ENCODE measurements at places on chromosomes 5 and 9.
A peak's percentile ranks its signal among the peaks of the same experiment; 100 is the strongest.

DNA sequence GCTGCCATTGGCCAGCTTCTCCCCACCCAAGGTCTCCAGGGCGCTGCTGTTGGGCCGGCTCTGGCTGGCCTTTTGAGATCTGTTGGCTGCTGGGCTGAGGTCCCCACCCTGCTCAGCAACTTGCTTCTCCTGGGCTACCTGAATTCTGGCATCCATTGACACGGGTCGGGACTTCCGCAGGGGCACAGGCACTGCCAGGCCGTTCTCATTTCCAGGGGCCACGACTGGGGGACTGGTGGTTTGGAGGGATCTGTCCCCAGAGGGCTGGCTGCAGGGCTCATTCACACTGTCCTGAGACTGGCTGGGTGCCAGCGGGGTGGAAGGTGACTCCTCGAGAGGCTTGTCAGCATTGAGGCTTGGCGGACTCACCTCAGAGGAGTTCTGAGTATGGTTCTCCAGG lies 87.1 kb upstream of the FBXW11 start:
- DNase-seq, result no peak

DNA sequence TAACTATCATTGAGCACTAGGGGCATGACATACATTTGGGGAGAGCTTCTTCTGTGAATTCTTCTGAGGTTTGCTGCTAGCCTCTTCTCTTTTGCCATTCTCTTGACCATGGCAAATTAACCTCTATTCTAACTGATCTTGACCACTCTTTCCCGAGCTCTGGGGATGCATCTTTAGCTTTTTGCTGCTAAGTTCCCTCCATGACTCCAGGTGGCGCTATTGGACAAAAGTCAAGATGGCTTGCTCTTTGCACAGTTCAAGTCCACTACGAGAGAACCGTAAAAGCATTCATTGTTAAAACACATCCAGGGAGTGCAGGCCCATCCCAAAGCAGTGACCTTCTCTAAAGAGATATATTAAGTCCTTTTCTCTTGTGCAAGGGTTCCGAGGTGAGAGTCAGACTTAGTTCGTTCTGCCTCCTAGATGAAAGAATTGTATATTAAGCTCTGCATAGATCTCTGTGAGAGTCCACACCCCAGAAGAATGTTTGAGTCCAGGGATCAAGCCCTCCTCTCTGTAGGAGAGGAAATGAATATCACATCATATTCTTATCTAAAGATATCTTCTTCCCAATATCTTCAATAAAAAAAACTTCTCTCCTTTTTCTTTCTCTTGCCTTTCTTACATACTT lies 1152.9 kb upstream of the CDH6 start:
- peak; percentile 70 for DNase-seq

DNA sequence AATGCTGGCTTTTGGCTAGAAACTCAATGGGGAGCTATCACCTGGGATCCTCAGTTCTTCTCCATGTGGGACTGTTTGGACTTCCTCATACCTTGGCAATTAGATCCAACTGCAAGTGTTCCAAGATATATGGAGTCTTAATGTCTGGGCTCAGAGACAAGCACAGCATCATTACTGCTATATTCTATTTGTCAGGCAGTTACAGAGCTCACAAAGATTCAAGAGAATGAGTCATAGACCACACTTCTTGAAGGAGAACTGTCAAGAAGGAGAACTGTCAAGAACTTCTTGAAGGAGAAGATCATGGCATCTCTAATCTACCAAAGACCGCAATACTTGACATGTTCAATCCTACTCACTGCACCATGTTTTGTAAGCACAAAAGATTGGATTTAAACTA lies 106.8 kb upstream of the NREP start:
- DNase-seq, result peak; percentile 57

DNA sequence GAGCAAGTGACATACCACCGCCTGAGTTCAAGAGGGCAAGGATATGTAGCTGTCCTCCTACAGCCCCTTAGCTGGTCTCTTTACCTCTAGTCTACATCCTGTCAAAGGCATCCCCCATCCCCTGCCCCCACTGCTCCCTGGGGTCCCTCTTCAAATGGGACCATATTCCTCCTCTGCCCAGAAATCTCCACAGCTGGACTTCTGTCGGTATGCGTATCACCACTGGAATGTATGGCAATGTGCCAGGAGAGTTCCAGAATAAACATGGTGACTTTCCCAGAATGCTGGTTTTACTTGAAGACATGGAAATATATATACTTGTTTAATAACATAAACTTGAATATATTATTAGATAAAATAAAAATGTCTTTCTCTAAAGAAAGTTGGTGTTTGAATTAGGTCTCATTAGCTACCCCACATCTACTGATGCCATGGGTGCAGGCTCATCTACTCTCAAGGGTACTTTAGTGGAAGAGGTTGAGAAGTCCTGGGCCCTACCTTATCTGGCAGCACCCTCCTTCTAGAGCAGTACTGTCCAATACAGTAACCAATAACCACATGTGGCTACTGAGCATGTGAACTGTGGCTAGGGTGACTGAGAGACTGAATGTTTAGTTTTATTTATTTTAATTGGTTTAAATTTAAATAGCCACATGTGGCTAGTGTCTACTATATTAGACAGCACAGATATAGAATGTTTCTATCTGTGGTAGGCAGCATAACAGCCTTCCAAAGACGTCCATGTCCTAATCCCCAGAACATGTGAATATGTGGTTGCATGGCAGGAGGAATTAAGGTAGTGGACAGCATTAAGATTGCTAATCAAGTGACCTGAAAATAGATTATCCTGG lies 181.7 kb upstream of the SLC30A5 start:
- DNase-seq, result peak; percentile 69

GRCh38 chr5:16933337-16933736 lies 2.8 kb downstream of the MYO10 start:
- DNase-seq, result no peak

GRCh38 chr5:44385291-44385900 lies 3.8 kb downstream of the FGF10 start:
- DNase-seq, result no peak

Measured in iris pigment epithelial cell (primary cell).